ENCODE measurements at places on chromosomes 7 and 10.
A peak's percentile ranks its signal among the peaks of the same experiment; 100 is the strongest.

DNA sequence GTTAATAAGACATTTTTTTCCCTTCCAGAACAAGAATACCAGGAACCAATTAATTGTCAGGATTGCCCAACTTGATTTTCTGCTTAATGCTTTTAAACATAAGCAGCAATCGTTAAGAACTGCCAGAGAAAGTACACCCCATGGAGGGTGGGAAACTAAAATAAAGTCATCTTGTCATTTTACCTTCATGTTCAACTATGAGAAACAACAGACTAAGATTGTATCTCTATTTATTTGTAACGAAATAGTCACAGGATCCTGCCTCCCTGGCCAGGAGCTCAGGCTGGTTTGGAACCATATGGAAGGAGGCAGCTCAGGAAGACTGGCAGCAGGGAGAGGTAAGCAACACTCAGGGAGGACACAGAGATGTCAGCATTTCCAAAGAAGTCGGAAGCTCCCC is 129.6 kb downstream of the TNS3 start:
- DNase-seq = no peak

- DNase-seq = no peak
Observed at GRCh38 chr7:34096198-34096651, 190.9 kb downstream of the BMPER start.

GRCh38 chr10:130003787-130004613 is 39.9 kb upstream of the EBF3 start:
- no peak for DNase-seq

- DNase-seq = no peak
Observed at GRCh38 chr7:16743236-16743635, 10.3 kb upstream of the TSPAN13 start.

GRCh38 chr10:113047963-113048781 is 98.1 kb downstream of the TCF7L2 start:
- no peak for DNase-seq

- DNase-seq = peak; percentile 92
Observed at GRCh38 chr10:103193107-103193819, at the start of gene NT5C2. NT5C2 (minus strand) TSS chr10:103193272; CDS start chr10:103174958, 18,314 bp downstream.

DNA sequence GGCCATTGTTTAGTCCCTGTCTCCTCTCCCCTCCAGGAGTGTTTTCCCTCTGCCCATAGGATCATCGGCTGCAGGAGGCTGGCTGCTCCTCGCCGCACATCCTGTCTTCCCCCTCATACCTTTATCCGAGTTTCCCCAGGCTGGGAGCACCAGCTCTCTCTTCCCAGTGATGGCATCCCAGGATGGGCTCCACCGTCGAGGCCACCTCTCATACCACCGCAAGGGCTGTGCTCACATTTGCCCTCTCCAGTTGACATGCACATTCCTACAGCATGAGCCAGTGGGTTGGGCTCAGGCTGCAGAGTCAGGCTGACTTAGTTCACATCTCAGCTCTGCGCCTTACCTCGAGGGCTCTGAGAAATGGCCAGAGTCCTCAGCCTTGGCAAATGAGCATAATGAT is 12.1 kb downstream of the HKDC1 start:
- DNase-seq = no peak

DNA sequence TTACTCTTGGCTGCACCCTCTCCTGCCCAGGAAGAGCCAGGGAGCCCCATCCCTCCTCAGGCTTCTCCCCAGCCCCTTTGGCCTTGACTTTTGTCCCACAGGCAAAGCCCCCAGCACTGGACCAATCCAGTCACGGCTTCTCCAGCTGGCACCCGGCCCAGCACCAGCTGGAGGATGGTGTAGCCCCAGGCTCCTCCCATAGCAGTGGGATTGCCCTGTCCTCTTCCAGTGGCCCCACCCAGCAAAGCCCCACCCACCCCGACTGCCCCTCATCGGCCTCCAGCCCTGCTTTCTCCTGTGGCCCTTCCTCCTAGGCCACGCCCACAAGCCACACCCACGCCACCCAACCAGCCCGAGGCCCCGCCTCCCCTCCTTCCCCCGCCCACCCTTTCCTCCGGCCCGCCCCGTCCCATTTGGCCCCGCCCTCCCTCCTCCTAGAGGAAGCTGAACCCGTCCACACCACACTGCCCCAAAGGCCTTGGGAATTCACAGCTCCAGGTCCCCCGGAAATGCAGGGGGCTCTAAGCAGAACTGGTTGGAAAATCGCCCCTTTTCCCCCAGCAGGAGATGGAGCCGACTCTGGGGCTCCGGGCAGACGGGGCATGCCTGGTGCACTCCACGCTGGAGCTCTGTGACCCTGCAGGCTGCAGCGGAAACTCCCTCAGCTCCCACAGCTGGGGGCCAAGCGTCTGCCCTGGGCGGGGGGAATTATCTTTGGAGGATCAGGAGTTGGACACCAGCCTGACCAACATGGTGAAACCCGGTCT is 25.2 kb downstream of the GET4 start:
- DNase-seq = peak; percentile 80

DNA sequence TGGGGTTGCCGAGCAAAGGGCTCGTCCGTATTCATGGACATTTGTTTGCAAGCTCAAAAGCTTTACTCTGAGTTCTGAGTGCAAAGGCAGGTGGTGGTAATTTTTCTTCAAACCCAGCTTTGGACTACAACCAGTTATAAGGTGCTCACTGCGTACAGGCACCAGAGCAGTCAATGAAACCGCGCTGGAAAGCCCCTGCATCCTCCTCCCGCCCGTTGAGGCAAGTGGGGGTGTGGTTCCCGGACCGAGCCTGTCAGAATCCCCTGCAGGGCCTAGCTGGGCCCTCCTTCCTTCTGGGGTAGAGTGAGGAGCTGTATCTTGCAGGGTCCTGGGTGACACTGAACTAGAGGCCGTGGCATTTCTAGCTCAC is 22.3 kb downstream of the AMZ1 start:
- DNase-seq = no peak

DNA sequence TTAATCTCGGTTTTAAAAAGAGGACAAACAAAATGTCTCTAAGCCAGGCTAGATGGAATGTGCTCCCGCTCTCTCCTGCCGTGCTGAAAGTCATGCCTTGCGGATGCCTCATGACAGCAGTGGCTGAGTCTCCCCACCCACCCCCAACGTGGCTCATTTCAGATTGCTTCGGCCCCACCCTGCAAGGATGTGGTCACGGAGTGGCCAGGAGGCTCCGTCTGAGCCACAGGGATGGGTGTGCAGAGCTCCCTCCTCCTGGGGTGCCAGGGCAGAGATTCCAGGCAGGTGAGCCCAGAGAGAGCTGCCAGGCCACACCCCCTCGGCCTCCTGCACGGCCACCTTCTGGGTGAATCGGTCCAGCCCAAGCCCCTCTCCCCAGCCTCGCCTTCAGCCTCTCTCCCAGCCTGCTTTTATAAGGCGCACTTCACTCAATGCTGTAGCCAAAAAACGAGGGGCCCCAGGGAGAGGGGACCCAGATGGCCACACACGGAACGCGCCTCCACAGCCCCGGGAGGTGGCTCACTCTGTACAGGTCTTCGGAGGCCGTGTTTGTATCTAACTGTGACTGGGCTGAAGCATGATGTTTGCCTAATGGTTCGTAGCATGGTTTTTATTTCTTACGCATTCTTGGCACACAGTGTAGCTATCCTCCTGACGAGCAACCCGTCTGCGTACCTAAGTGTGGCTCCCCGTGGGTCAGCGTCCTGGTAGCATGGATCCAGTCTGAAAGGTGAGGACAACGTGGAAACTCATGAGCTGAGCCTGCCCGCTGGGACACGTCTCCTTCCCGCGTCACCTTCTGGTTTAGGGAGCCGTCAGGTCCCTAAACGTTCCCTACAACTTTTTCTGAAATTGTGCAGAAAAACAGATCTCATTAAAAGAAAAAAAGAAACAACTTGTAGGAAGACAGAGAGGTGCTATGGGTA is 413.8 kb upstream of the FOXK1 start:
- DNase-seq = no peak

DNA sequence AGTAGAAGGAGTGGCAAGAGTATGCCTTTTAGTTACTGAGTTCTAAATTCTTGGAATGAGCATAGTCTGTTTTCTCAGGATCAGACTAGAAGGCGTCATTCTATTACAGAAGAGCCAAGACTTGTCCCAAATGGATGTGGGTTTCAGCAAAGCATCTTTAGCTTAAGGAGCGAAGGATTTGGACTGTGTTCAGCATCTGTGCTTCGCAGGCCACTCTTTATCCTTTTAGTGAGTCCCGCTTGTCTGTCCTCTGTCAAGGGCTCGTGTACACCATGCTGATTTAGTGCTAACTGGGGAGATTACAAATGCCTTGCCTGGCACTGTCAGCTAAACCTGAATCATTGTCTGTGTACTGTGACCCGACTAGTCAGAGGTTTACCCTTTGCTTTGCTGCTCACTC is 465.7 kb downstream of the AUTS2 start:
- no peak for DNase-seq

- DNase-seq = no peak
Observed at GRCh38 chr10:3595736-3596135, 189.3 kb downstream of the KLF6 start.

DNA sequence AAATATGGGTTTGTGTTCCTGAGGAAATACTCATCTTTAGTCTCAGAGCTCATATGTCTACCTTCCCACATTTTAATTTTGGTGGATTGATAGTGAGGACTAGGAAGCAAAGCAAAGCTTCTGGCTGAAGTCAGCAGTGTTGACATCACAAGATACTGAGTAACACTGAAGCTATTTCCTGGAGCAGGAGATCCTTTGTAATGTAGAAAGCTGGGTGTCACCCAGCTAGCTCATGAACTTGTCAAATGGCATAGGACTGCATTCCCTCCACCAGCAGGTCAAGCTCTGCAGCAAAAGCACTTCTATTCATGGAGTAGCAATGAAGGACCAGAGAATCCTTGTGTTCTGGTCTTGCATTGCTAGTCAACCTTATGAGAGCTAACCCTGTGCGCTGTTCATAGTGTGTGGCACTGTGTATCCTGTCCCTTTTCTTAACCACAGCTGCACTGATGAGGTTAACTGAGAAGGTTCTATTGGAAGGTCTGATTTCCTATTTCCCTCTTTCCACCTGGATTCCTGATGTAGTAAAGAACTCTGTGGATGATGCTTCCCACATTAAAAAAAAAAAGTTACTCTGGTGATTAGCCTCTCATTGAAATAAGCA is 94.8 kb upstream of the ZNF804B start:
- no peak for DNase-seq

GRCh38 chr10:43890124-43890523 is 241.4 kb upstream of the ZNF32 start:
- DNase-seq = no peak

DNA sequence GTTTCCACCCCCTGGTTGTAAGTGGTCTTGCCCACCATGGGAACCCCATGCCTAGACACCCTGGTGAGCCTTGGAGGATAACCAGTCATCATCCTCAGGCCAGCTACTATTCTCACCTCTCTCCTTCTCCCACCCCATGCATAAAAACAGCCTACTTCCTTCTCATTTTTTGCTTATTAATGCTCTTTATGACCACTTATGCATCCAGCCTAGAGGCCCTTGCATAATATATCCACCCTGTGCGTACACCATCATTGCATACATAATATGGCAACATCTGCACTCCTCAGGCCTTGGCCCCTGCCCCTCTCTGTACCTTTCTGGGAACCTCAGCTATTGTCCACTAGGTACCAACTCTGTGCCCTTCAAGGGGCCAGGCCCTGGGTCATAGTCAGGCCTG is 91.0 kb downstream of the CDH23 start:
- DNase-seq = no peak

DNA sequence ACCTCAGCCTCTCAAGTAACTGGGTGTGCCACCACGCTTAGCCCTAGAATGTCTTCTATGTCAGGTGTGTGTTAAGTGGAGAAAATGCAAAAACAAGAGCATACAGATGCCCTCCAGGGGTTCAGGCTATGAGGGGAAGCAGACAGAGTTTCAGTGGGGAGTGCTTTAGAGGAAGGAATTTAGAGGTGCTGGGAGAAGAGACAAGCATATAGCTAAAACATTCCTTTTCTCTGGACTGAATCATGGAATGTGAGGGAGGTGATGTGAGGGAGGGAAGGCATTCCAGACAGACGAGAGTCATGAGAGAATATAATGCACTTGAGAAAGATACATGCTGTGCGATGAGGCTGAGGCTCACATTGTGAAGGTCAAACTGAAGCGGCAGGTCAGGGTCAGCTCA is 6.6 kb upstream of the ZNF786 start:
- DNase-seq = no peak

DNA sequence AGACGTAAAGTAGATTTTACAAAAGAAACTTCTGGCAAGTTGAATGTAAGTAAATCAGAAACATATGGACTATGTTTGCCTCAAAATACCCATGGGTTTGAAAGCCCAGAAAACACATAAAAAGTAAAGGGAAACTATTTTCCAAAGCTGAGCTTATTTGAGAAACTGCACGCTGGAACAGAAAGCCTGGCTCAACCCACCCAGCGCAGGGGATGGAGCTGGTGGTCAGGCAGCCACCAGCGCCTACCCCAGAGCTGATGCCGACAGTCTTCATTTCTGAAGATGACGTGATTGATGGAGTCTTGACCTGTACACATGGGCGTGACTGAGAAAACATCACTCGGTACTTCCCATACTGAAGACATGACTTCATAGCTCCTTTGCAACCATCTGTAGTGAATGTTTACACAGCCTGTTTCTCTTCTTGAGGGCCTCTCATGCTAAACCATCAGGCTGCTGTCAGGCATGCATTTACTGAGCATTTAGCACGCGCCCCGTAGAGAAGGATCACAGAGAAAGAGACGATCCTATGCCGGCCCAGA is 232.6 kb upstream of the AUTS2 start:
- no peak for DNase-seq

DNA sequence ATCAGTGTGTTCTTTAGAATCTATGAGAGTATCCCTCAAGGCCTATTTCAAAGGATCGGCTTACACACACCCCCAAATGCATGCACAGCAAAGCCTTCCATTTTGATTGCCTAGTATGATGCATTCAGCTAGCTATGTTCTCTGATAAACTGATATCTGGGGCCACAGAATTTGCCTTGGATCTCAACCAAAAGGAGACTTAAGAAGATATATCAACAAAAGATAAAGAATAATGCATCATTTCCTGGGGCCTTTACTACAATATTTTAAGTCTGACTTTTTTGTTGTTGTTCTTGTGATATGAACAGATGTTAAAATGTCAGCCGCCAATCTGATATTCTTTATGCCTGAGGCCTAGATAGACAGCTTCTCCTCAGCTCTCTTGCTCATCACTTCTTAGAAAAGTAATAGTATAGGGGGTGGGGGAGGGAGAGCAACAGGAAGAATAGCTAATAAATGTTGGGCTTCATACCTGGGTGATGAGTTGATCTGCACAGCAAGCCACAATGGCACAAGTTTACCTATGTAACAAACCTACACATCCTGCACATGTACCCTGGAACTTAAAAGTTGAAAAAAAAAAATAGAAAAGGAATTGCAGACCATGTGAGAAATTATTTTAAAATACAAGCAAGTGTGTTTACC is 792.9 kb upstream of the GHITM start:
- DNase-seq = no peak

DNA sequence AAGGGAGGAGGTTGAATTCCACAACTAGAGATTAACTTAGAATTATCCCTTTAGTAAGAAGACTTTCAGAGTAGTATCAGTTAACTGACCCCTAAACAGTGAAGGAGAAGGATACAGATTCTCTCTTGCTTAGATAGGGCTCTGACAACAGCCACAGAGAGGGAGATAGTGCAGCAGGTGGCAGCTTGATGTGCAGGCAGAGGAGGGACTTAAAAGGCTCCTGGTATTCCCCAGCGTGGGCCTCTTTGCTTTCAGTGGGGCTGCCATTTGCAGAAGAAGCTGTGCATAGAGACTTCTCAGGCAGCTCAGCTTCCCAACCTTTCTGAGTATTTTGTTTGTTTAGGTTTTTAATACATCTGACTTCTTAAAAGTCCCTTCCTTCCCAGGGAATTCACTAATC is 16.0 kb downstream of the FZD1 start:
- no peak for DNase-seq

GRCh38 chr7:277228-277627 is 12.7 kb upstream of the FOXL3 start:
- DNase-seq = no peak

- no peak for DNase-seq
Observed at GRCh38 chr10:5582736-5583135, 58.0 kb downstream of the CALML3 start.

Measured in head of caudate nucleus (tissue), 42 donors.